ENCODE measurements at places on chromosomes 2 and 18. TPM values are rescaled to one million over a fixed set of nuclear protein-coding genes. Genes with fewer than 3 reads are reported as not detected.

DNA sequence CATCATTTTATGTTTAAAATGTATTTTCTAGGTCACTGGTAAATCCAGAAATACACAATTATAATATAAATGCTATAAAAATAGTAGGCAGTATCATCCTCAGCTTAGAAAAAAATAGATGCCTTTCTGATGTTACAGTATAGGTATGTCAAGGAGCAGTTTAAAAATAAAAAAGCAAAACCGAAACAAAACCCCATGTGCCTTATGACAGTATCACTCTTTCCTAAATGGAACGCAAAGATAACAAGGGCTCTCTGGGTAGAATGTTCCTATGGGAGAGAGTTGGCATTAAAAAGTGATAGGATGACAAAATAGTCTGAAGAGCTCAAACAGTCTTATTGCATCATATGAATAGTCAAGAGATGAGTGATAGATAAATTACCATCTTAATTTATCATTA, 172.1 kb downstream of the DSC3 start:
- no peaks in the 10 kb centered on the region for H3K36me3 ChIP-seq
- H3K27ac ChIP-seq: no peak overlapping the region
- H3K4me3 ChIP-seq: no peak overlapping the region
- H3K4me1 ChIP-seq: no peaks in the 10 kb centered on the region

DNA sequence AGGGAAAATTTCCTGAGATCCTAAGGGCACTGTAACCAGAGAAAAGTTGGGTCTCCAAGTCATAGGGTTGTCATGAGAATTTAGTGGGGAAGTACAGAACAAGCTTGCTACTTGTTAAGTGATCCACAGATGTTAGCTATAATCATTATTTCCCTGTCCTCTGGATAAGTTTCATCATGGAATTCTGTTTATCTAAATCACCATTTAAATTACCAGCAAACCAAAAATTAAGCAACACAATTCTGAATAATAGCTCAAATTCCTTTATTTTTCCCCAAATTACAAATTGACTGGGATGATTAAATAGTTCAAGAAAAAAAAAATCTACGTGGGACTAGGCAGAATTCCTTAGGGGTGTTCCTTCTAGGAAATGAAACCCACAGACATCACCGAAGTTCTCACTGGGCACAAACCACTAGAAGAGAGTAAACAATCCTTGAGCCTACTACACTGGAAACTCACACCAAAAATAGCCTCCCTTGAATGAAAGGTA, 159.5 kb downstream of the COL6A3 start:
- no peak overlapping the region for H3K4me3 ChIP-seq
- no peak overlapping the region for H3K27ac ChIP-seq
- H3K4me1 ChIP-seq: no peaks in the 10 kb centered on the region

DNA sequence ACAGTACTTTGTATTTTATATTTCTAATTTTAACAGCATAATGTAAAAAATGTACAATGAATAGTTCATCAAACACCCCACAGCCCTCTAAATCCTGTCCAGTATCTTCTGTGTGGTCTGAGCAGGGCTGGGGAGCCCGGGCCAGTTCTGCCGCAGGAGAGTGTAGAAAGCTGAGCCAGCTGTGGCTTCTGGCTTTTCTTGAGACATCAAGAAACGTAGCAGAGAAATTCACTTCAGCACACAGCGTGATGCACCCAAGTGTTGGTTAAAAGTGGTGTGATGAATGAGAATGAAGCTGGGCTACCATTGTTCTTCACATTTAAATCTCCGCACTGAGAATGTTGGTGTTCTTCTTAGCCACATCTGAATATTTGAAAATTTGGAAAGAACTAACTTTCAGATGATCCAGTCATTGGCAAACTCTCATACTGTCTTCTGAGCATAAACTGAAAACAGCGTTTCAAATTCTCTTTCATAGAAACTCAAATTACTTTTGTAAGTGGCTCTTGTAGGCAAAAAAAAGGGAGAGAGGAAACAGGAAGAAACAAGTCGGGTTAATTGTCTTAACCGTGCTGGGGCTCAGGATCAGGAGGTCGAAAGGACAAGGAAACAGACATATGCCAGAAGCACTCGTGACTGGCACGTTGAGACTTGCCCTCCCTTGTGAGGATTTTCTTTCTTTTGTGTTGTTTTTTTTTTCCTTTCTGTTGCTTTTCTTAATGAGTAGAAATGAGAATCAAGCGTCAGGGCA, 23.4 kb upstream of the TMEM87B start:
- peaks cover 9% of the 10 kb centered on the region for H3K4me1 ChIP-seq
- no peak for DNase-seq
- no peak overlapping the region for H3K27ac ChIP-seq

GRCh38 chr2:2855297-2855696, 522.3 kb downstream of the EIPR1 start:
- H3K36me3 ChIP-seq: no peaks in the 10 kb centered on the region
- H3K4me1 ChIP-seq: no peaks in the 10 kb centered on the region
- no peak for DNase-seq
- no peak overlapping the region for H3K27ac ChIP-seq
- no peak overlapping the region for H3K4me3 ChIP-seq
- H3K27me3 ChIP-seq: no peaks in the 10 kb centered on the region

- DNase-seq: no peak
- H3K27ac ChIP-seq: no peak overlapping the region
- H3K4me3 ChIP-seq: no peak overlapping the region
- no peaks in the 10 kb centered on the region for H3K4me1 ChIP-seq
These were observed 151.4 kb downstream of the LRRTM1 start for GRCh38 chr2:80153151-80153550.

LAMA3 gene
- total RNA-seq: not detected

GRCh38 chr2:121790276-121790956, 35.0 kb downstream of the TSN start:
- DNase-seq: no peak
- no peak overlapping the region for H3K4me3 ChIP-seq

GALR1 gene
- total RNA-seq: not detected

DNA sequence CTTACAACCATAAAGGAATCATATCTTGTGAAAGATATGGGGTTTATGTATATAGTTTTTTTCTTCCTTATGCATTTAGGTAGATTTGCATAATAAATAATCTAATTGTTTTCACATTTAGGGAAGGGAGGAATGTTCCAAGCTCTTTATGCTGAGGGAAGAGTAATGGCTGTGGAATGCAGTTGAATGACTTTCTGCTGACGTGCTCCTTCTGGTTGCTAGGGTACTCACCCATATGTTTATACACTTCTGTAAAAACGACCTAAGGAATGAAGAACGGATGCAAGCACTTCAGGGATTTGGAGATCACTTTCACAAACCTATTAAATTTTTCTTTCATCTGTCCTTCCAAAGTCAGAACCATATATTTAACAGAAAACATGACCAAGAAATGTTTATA, 29.2 kb upstream of the PPP4R1 start:
- no peaks in the 10 kb centered on the region for H3K36me3 ChIP-seq
- H3K27ac ChIP-seq: no peak overlapping the region
- DNase-seq: no peak
- H3K27me3 ChIP-seq: peaks cover 12% of the 10 kb centered on the region

ABCB11 gene
- not detected for total RNA-seq

MERTK gene
- 1.3 TPM for total RNA-seq

DNA sequence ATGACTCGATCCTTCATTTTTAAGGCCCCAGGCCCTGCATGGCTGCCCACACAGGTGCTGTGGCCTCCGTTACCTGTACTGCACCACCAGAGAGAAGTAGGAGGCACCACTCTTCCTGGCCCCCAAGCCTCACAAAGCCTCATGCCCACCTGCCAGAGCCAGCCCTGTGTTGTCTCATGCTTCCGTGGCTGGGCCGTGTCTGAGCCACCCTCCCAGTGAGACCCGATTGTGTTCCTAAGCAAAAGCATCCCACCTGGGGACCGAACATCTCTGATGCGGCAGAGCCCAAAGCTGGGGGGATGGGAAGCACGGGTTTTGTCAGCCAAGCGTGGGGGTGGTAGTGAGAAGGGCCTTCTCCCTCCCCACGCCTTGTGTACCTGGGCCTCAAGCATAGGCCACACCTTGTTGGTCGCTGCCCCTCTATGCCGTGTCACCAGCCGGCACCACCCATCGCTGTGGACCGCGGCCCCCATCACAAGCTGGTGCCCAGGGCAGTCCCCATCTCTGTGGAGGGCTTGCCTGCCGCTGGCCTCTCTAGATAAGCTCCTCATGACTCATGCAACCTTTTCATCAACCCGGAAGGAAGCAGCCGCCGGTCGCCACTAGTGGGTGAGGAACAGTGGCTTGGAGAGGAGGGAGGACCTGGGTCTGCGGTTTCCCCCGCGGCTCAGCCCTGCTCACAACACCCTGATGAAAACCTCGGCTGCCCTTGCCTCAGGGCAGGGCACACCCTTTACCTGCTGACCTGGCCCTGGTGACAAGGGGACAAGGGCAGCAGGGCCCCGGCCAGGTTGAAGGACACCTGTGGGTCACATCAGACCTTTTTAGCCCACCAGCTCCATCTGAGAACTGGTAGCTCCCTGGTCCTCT, 2.7 kb upstream of the RNPEPL1 start:
- H3K4me3 ChIP-seq: peak overlapping the region; percentile 93
- DNase-seq: peak; percentile 90
- peaks cover 78% of the 10 kb centered on the region for H3K4me1 ChIP-seq
- H3K27ac ChIP-seq: peak overlapping the region; percentile 99

DNA sequence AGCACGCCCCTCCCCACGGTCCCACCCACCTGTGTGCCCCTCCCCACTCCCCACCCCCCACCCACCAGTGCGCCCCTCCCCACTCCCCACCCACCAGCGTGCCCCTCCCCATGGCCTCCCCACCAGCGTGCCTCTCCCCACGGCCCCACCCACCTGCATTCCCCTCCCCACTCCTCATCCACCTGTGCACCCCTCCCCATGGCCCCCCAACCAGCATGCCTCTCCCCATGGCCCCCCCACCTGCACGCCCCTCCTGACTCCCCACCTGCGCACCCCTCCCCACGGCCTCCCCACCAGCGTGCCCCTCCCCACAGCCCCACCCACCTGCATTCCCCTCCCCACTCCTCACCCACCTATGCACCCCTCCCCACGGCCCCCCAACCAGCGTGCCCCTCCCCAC, 190.2 kb downstream of the EIPR1 start:
- H3K36me3 ChIP-seq: peaks cover 7% of the 10 kb centered on the region
- no peaks in the 10 kb centered on the region for H3K4me1 ChIP-seq
- H3K4me3 ChIP-seq: no peak overlapping the region

RFTN2 gene
- total RNA-seq: not detected
